Naive B cell (primary cell): ENCODE measurements at places on chromosomes 5 and 9.

GRCh38 chr5:123066016-123066415 is 23.0 kb upstream of the PRDM6 start:
- no peak for DNase-seq

DNA sequence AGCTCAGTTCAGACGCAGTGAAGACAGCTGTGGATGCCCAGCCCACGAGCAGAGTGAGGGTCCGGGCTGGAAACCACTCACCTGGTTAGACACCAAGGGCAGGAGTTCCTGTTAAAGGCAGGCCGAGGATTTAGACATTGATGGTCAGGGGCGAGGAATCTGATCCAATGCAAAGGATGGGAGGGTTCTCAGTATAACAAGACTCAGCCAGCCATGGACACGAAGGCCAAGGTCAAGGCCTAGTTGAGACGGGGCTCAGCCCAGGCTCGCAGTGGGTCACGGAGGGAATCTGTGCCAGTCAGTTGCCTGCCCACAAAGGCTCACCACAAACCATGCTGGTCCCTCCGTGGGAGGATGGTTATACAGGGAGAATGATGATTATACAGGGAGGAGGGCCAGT is 63.3 kb upstream of the FCN1 start:
- no peak for DNase-seq

- no peak for DNase-seq
These were observed 384 bp upstream of the MRPS2 start for GRCh38 chr9:135500071-135500524.

DNA sequence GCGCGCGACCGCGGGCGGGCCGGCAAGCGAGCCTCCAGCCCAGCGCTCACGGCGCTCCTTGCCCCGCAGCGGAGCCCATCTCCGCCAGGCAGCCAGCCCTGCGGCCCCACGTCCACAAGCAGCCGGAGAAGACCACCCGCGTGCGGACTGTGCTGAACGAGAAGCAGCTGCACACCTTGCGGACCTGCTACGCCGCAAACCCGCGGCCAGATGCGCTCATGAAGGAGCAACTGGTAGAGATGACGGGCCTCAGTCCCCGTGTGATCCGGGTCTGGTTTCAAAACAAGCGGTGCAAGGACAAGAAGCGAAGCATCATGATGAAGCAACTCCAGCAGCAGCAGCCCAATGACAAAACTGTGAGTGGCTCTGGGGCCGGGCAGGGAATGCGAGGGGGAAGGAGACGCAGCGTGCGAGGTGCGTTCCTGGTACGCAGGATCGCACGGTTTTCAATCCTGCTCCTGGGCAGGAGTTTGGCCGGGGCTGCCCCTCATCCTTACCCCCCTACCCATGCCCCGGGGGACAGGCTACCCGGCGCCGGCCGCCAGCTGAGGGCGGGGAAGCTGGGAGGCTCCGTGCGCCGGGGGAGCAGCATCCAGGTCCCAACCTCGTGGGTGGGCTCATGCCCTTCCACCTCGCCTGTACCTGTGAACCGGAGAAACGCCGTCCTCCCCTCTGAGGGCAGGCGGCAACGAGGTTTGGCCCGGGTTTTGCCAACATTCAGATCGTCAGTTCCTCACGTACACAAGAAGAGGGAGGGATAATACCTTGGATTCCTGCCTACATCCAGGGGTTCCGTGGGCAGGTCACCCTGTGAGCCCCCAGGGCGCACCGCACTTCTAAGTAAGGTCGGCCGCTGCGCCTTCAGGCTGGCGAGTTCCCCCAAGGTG is 6.6 kb downstream of the ISL1 start:
- no peak for DNase-seq

- no peak for DNase-seq
These were observed 13.0 kb downstream of the GLRX start for GRCh38 chr5:95809414-95809960.

DNA sequence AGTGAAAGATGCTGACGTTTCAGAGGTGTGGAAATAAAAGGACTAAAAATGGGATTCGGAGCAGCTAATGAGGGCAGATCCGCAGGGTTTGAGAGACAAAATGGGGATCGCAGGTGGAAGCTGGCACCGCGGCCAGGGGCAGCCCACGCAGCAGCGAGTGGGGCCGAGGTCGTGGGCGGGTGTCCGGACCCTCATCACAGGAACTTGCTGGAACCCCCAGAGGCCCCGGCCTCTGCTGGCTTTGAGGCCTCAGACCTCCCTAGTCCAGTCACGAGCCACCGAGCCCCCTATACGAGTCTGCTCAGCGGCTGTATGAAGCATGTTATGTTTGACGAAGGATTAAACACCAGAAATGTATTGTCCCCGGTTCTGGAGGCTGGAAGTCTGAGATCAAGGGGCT is 45.8 kb upstream of the FCN1 start:
- DNase-seq = no peak

DNA sequence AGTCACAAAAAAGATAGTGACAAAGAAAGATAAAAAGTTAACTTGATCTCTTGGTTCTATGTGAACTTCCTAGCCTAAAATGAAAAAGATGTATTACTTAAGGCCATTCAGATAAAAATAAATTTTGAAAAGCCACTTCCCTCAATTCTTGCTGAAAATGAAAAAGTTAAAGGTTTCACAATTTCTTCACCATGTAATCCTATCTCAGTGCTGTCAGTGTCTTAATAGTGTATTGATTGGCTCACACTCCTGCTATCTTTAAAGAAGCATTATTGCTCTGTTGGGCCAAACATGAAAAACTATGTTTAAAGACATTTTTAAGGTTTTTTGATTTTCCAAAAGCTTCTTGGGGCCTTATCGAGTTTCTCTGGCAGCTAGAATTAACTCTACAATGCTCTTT is 18.1 kb upstream of the EGFLAM start:
- DNase-seq = no peak

- DNase-seq = no peak
These were observed 473.8 kb upstream of the PTPRD start for GRCh38 chr9:11086561-11086960.

DNA sequence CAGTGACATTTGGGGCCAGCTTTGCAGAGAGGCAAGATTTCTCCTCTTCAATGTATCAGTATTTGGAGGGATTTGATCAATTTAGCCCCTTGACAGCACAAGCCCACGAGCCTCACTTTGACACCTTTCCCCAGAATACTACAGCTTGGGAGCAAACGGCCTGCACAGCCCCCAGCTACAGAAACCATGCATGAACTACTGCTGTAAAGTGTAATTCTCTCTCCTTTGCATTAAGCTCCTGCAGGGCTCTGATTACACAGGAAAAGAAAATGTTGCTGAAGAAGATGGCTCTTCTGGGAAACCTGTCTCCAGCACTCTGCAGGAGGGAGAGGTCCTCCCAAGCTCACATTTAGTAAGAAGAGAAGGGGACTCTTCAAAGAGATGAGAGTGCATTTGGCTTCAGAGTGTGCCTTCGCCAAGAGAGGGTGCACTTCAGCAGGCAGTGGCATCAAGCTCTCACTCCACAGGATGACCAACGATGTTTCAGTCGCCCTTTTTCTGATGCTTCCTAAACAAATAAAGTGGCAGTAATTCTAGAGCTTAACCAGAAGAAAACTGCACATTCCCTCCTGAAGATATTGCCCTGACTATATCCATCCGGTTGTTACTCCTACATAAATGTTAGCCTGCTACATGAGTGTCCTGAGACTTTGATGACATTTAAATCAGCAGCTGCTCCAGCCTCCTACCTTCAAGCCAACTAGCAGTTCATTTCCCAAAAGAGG is 272.2 kb downstream of the AUH start:
- DNase-seq = no peak

- DNase-seq = no peak
These were observed 12.0 kb downstream of the INIP start for GRCh38 chr9:112705768-112706427.
